ENCODE measurements at places on chromosomes 16 and 17. TPM values are rescaled to one million over a fixed set of nuclear protein-coding genes. Genes with fewer than 3 reads are reported as not detected.

Gene TPPP3
- 0.20 TPM for total RNA-seq

Gene OR1A1
- not detected for total RNA-seq

Gene ZNF830
- total RNA-seq: 19.0 TPM

DNA sequence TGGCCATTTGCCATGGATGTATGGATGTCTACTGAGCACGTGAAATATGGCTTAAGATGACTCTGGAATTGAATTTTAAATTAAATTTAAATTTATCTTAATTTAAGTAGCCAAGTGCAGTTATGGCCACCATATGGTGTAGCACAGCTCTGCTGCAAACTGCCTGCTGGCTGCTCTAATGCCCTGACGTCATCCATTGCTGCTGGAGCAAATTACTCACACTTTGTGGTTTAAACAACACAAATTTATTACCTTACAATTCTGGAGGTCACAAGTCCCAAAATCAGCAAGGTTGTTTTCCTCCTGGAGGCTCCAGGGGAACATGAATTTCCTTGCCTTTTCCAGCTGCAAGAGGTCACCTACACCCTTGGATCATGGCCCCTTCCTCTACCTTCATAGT is 679.3 kb upstream of the EEF2KMT start:
- H3K36me3 ChIP-seq: no peaks in the 10 kb centered on the region
- no peak overlapping the region for H3K27ac ChIP-seq
- no peak overlapping the region for H3K4me3 ChIP-seq
- H3K27me3 ChIP-seq: no peaks in the 10 kb centered on the region
- H3K4me1 ChIP-seq: no peaks in the 10 kb centered on the region

- no peaks in the 10 kb centered on the region for H3K27me3 ChIP-seq
- H3K36me3 ChIP-seq: no peaks in the 10 kb centered on the region
- H3K4me1 ChIP-seq: no peaks in the 10 kb centered on the region
- no peak overlapping the region for H3K4me3 ChIP-seq
- H3K27ac ChIP-seq: no peak overlapping the region
- DNase-seq: no peak
These were observed 413.1 kb upstream of the MON1B start for GRCh38 chr16:76777721-76778465.

GRCh38 chr17:44394833-44395232 is 5.4 kb upstream of the ITGA2B start:
- peaks cover 11% of the 10 kb centered on the region for H3K4me1 ChIP-seq
- H3K36me3 ChIP-seq: peaks cover 32% of the 10 kb centered on the region
- H3K4me3 ChIP-seq: no peak overlapping the region
- no peaks in the 10 kb centered on the region for H3K27me3 ChIP-seq
- H3K27ac ChIP-seq: no peak overlapping the region

DNA sequence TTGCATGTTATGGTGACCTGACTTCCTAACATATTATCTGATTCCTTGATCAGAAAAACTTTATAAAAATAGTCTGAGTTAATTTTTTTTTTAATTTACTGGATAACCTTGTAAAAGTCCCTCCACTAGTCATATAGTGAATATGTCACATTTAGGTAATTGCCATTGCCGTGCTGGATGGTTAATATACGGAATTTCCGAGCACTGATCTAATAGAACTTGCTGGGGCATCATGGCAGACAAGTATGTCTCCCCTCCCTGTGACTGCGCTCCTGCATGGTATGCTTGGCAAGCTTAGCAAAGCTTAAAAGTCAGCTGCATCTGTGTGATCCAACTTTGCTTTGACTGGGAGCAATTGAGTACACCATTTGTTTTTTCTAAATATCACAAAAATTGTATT is 239.4 kb upstream of the TBX2 start:
- DNase-seq: no peak
- H3K4me1 ChIP-seq: 0 out of 2 replicates have a peak, but pooled peaks cover 4% of the 10 kb centered on the region
- no peak overlapping the region for H3K27ac ChIP-seq
- no peak overlapping the region for H3K4me3 ChIP-seq
- no peaks in the 10 kb centered on the region for H3K27me3 ChIP-seq
- no peaks in the 10 kb centered on the region for H3K36me3 ChIP-seq

DNA sequence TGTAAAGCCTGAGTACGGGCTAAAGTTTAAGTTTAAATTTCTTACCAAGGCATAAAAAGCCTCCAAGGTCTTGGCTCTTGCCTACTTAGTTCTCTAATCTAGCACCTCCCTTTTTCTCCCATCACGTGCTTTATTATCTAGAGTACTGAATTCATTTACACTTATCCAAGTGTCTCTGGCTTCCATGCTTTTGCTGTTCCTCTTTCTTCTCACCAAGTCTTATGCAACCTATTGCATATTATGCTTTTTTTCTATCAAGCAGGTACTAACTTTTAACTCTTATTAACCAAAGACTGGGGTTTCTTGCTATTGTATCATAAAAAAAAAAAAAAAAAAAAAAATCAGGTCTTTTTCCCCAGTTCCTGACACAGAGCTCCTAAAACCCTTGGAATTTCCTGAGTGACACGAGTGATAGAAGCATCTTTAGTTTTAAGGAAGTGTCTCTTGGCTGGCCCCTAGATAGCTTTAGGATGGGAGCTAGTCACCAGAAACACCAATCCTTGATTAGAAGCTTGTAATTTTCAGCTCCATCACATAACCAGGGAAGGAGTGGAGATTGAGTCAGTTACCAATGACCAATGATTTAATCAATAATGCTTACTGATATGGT is 44.9 kb downstream of the SSH2 start:
- no peak overlapping the region for H3K27ac ChIP-seq
- H3K4me1 ChIP-seq: no peaks in the 10 kb centered on the region
- no peak overlapping the region for H3K4me3 ChIP-seq
- no peaks in the 10 kb centered on the region for H3K36me3 ChIP-seq
- no peaks in the 10 kb centered on the region for H3K27me3 ChIP-seq
- DNase-seq: no peak

GRCh38 chr17:41583137-41584127 is 3.3 kb downstream of the KRT14 start:
- no peak overlapping the region for H3K27ac ChIP-seq
- no peak for DNase-seq
- no peaks in the 10 kb centered on the region for H3K4me1 ChIP-seq
- no peaks in the 10 kb centered on the region for H3K36me3 ChIP-seq

DNA sequence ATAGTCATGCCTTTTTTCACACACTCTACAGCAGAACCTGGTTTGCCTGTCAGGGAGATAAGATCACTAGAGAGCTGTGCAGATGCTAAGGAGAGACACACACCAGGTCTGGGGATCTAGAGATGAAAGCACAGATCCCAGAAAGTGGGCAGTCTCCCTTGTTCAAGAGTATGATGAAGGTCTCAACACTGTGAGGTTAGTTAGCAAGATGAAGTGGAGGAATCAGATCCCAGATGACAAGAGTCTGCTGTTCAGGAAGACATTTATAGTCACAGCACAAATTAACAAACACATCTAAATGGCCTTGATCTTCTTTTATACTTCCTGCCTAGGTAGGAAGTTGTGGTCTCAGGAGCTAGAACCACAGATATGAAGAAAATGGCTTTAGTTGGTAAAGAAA is 23.4 kb upstream of the SKAP1 start:
- no peak overlapping the region for H3K4me3 ChIP-seq
- no peak for DNase-seq
- H3K27ac ChIP-seq: no peak overlapping the region
- no peaks in the 10 kb centered on the region for H3K4me1 ChIP-seq
- peaks cover 21% of the 10 kb centered on the region for H3K27me3 ChIP-seq

DNA sequence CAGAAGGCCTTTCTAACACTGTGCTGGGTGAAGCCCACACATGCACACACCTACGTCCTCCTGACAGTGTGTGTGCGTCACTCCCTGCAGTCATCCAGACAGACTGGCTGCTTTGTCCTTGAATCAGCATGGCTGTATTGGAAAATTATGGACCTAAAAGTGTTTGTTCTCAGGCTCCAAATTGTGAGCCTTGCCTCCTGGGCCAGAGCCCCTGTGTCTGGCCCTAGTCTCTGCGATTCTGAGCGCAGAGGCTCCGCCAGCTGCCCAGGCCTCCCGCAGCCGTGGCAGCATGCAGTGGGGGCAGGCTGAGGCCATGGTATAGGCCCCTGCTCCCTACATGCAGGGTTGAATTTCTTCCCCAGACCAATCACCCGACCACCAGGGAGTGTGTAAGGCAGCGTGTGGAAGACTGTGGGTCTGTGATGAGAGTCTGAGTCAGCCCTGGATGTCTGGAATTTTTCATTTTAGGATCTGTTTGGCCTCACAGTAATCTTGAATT is 166.9 kb downstream of the LGALS9B start:
- no peaks in the 10 kb centered on the region for H3K36me3 ChIP-seq
- H3K4me3 ChIP-seq: no peak overlapping the region

DNA sequence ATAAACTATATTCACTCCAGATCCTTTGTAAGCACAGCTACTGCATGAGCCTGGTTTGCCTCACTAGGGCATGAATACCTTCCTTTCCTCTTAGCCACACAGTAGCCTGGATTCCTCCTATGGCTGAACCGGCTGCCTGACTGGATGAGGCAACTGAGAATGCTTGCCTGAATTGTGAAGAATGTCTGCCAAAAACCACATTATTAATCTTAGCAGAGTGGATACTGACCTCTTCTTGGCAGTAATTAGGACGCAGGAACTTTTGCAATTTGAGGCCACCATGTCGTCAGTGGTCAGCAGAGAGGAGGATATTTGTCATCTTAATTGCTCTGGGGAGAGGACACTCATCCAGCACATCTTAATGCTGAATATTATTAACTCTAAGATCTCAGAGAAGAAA is 651.8 kb upstream of the GOT2 start:
- H3K27me3 ChIP-seq: no peaks in the 10 kb centered on the region
- no peak overlapping the region for H3K4me3 ChIP-seq
- no peak for DNase-seq
- H3K36me3 ChIP-seq: no peaks in the 10 kb centered on the region

DNA sequence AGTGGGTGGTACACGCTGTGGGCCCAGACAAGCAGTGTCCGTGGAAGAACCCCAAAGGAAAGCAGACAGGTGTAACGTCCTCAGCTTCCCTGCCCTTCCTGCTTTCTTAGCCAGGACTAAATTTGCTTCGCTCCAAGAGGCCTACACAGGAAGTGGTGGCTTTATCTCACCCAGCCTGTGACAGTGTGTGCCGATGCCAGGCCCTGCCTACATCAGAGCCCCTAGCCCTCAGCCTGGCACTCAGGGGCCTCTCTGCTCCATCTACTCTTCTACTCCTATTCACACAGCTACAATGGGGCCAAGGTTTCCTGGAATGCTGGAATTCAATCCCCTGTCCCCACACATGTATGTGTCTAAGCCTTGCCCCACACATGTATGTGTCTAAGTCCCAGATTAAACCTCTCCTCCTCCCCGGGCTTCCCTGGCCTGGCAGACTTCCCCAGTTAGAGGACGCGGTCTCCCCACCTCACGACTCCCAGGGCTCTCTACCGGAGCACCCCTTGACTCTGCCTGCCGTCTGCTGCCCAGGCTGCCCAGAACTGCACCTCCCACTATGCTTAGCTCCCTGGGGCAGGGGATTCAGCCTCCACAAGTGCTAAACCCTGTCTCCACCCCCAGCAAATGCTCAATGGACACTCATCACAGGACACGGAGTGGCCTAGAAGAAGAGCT is 8.2 kb downstream of the PGAP3 start:
- peaks cover 1% of the 10 kb centered on the region for H3K36me3 ChIP-seq
- peaks cover 50% of the 10 kb centered on the region for H3K4me1 ChIP-seq
- H3K27me3 ChIP-seq: no peaks in the 10 kb centered on the region
- H3K27ac ChIP-seq: no peak overlapping the region
- H3K4me3 ChIP-seq: no peak overlapping the region
- no peak for DNase-seq

DNA sequence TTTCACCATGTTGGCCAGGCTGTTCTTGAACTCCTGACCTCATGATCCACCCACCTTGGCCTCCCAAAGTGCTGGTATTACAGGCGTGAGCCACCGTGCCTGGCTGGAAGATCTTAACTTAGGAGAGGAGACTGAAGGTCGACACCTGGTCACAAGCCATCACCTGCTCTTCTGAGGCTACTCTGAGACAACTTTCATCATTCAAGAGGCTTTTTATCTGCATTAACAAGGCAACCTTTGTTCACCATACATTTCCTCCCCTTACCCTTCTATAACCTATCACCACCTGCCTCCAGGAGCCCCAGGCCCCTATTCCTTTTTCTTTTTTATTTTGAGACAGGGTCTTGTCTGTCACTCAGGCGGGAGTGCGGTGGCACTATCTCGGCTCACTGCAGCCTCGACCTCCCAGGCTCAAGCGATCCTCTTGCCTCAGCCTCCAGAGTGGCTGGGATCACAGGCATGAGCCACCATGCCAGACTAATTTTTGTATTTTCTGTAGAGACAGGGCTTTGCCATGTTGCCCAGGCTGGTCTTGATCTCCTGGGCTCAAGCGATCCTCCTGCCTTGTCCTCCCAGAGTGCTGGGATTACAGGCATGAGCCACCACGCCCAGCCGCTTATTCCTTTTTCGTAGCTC is 6.2 kb downstream of the LITAF start:
- H3K27ac ChIP-seq: peak overlapping the region; percentile 33
- no peak for DNase-seq
- peaks cover 90% of the 10 kb centered on the region for H3K4me1 ChIP-seq
- H3K36me3 ChIP-seq: no peaks in the 10 kb centered on the region
- no peaks in the 10 kb centered on the region for H3K27me3 ChIP-seq

GRCh38 chr17:51888816-51889215 is 269.7 kb downstream of the CA10 start:
- DNase-seq: no peak
- H3K4me1 ChIP-seq: no peaks in the 10 kb centered on the region
- H3K36me3 ChIP-seq: no peaks in the 10 kb centered on the region
- H3K4me3 ChIP-seq: no peak overlapping the region
- no peak overlapping the region for H3K27ac ChIP-seq
- no peaks in the 10 kb centered on the region for H3K27me3 ChIP-seq

DNA sequence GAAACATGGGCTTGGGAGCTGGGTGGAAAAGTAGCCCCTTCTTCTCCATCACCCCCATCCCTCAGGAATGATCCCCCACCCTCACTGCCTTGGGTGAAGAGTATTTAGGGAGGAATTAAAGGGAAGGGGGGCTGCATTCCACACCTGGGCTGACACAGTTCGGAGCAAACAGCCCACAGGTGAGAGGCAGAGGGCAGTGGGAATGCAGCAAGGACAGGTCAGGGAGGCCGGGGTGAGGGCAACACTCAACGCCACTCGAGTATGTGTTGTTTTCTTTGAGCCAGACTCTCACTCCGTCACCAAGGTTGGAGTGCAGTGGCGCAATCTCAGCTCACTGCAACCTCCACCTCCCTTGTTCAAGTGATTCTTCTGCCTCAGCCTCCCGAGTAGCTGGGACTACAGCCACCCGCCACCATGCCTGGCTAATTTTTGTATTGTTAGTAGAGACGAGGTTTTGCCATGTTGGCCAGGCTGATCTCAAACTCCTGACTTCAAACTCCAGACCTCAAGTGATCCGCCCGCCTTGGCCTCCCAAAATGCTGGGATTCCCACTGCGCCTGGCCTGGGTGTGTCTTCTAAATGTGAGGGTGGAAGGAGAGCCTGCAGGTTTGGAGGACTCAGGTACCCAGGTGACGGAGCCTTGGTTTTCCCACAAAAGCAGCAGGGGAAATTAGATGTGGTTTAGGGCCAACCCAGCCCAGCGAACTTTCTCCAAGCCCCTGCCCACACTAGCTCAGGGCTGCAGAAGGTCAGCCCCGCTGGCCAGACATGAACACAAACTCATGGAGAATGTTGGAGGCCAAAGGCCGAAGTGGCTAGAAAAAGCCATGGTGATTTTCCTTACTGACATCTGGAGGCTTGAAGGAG is 21.2 kb upstream of the ITGA3 start:
- peaks cover 34% of the 10 kb centered on the region for H3K4me1 ChIP-seq
- peaks cover 9% of the 10 kb centered on the region for H3K27me3 ChIP-seq
- no peaks in the 10 kb centered on the region for H3K36me3 ChIP-seq
- H3K4me3 ChIP-seq: no peak overlapping the region
- no peak overlapping the region for H3K27ac ChIP-seq

GRCh38 chr16:89022051-89022836 is 45.2 kb upstream of the CBFA2T3 start:
- H3K4me1 ChIP-seq: no peaks in the 10 kb centered on the region
- DNase-seq: no peak
- no peaks in the 10 kb centered on the region for H3K36me3 ChIP-seq
